Activated CD8-positive, alpha-beta memory T cell treated with anti-CD3 and anti-CD28 coated beads for 1 hour (primary cell): ENCODE measurements at places on chromosomes 5 and 9.
A peak's percentile ranks its signal among the peaks of the same experiment; 100 is the strongest.

DNA sequence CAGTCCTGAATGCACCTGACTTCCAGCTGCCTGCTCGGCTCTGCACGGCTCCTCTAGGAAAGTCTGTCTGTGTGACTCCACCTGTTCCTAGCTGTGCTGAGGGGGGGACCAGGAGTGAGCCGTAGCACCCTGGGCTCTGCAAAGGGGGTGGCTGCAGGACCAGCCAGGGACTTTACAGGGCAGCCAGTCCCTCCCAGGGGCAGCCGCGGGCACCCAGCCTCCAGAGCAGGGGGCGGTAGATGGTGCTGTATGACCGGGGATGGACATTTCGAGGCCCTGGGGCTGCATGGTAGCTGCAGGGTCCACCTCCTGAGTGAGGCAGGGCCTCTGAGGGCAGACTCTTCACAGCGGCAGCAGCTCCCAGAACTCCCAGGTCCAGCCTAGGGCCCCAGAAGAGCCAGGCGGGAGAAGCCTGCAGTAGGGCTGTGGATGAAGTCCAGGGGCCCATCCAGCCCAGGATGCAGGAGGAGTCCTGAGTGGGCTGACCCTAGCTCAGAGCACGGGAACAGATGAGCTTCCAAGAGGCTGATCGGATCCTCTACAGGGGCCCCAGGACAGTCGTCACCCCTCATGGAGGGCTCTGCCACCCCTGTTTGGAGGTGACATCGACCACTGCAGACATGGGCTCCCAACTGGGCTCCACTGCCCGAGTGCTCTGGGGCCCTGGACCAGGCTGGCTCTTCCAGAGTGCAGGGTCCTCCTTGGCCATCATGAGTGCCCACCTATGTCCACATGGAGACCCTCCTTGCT, 105.4 kb downstream of the ZNF354C start:
- DNase-seq: no peak

DNA sequence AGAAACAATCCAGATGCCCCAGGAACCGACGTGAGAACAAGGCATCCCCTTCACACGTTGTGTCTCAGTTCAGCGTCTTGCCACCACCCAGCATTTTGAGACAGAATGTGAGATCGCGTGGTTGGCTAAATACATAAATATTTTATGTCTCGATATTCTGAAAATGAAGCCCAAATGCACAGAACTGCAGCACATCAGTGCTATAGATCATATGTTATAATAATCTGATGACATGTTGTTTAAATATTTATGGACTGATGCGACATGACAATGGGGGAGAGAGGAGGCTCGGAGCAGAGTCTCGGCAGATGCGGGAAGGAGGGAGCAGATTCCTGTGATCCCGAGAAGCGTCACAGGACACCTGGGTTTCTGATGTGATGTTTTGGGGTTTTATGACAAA, 10.9 kb downstream of the NEK6 start:
- no peak for DNase-seq

- no peak for DNase-seq
Observed at GRCh38 chr5:134127988-134128647, 13.6 kb downstream of the TCF7 start.

GRCh38 chr5:106766916-106767315, 903.8 kb downstream of the EFNA5 start:
- DNase-seq: no peak

- DNase-seq: no peak
Observed at GRCh38 chr9:79817438-79818004, 245.8 kb downstream of the TLE4 start.

- DNase-seq: peak; percentile 28
Observed at GRCh38 chr9:6758498-6759184, 868 bp downstream of the KDM4C start.

- no peak for DNase-seq
Observed at GRCh38 chr9:90773617-90774016, 28.0 kb upstream of the SYK start.

DNA sequence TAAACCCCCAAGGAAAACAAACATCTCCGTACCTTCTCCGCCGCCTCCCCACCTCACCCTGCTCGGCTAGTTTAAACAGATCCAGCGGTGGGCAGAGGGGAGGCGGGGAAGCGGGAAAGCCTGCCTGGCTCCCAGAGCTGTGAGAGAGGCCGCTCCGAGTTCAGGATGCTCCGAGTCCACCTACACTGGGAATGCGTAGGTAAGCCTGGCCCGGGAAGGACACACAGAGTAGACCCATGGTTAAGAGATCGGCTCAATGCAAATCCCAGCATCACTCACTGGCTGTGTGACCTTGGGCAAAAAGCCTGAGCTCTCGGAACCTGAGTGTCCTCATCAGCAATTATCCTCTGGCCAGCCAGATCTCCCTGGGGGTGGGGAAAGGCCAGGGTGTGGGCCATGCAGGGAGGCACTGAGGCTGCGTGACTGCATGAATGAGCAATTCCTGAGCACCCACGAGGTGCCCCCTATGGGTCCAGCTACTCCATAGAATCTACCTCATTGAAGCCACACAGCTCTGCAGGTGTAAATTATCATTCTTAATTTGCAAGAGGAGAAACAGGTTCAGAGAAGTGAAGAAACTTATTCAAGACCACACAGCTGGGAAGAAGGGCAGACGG, 30.5 kb upstream of the LMX1B start:
- DNase-seq: no peak

DNA sequence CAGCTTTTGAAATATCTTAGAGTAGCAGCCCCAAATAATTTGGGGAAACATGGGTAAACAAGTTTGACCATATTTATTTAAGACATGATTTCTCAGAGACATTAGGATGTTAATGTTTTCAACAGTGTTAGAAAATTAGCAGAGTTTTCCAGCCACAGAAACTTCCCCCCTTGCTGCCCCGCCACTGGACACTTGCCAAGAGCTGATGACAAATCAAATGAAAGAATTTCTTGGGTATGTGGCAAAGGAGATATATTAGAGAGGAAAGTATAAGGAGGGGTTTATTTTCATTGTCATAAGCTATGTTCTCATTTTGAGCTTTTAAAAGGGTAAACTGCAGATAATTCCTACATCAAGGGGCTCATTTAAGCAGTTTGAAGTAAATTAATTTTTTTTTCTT, 15.9 kb downstream of the GABRA1 start:
- no peak for DNase-seq

DNA sequence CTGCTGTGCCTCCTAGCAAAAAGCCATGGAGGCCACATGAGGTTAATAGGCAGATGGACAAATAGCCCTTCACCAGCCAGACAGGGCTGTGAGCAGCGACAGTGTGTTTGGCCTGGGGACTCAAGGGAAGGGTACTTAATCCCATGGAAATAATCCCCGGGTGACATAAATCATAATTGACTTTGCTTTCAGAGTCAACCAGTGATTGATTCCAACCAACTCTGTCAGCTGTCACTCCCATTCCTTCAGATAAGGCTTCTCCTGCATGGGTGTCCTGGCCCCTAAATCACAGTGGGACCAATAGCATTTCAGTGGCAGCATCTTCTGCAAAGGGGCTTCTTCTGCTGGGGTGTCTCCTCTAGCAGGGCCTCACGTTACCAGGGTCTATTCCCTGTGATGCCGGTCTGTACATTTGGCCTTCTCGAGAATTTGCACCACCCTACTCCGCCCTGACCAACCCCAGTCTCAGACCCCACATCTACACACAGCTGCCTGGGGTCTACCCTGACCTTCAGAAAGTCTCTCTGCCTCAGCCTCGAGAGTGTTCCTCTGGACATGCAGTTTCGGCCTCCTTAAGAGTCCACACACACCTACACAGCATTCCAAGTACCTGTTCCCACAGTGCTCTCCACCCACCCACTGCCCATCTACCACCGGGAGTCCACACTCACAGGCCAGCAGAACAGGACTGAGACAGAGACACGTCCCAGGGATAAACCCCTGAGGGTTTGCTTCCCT, 3.7 kb downstream of the CLTB start:
- no peak for DNase-seq

GRCh38 chr9:137312852-137313325, 10.8 kb upstream of the NRARP start:
- no peak for DNase-seq

GRCh38 chr9:14068690-14069089, 245.3 kb downstream of the NFIB start:
- no peak for DNase-seq
